ENCODE measurements at places on chromosomes 3 and 15. TPM values are rescaled to one million over a fixed set of nuclear protein-coding genes. Genes with fewer than 3 reads are reported as not detected.

FBN1 gene
- 1,277 TPM for total RNA-seq

TERC gene
- total RNA-seq: 21.7 TPM

PRRT3 gene
- total RNA-seq: 2.4 TPM

OR5AC2 gene
- not detected for total RNA-seq

TYRO3 gene
- 9.6 TPM for total RNA-seq

IQCH gene
- 4.2 TPM for total RNA-seq

SELENOS gene
- total RNA-seq: 88.8 TPM

GUCA1C gene
- not detected for total RNA-seq

CLDN1 gene
- total RNA-seq: 10.4 TPM

ALPK3 gene
- 0.89 TPM for total RNA-seq

GABRR3 gene
- not detected for total RNA-seq

CRBN gene
- 98.5 TPM for total RNA-seq

ADAMTSL3 gene
- under 0.01 TPM for total RNA-seq

CHRM5 gene
- not detected for total RNA-seq

GCNT3 gene
- total RNA-seq: 0.09 TPM

MB21D2 gene
- total RNA-seq: 19.1 TPM

KBTBD8 gene
- total RNA-seq: 2.9 TPM

LYSMD4 gene
- 13.4 TPM for total RNA-seq

KLHL6 gene
- total RNA-seq: under 0.01 TPM

CPB1 gene
- total RNA-seq: not detected

ACVR2B gene
- total RNA-seq: 2.4 TPM

EFCC1 gene
- not detected for total RNA-seq

LDHAL6B gene
- total RNA-seq: not detected

FBXO40 gene
- not detected for total RNA-seq

ACKR4 gene
- total RNA-seq: under 0.01 TPM

NPAP1 gene
- total RNA-seq: not detected

CKMT1A gene
- not detected for total RNA-seq

KBTBD13 gene
- total RNA-seq: not detected

Data from smooth muscle cell of the umbilical artery (primary cell).